Thoracic aorta (tissue), 2 donors: ENCODE measurements at places on chromosomes 11 and 22. TPM values are rescaled to one million over a fixed set of nuclear protein-coding genes. Genes with fewer than 3 reads are reported as not detected.

DNA sequence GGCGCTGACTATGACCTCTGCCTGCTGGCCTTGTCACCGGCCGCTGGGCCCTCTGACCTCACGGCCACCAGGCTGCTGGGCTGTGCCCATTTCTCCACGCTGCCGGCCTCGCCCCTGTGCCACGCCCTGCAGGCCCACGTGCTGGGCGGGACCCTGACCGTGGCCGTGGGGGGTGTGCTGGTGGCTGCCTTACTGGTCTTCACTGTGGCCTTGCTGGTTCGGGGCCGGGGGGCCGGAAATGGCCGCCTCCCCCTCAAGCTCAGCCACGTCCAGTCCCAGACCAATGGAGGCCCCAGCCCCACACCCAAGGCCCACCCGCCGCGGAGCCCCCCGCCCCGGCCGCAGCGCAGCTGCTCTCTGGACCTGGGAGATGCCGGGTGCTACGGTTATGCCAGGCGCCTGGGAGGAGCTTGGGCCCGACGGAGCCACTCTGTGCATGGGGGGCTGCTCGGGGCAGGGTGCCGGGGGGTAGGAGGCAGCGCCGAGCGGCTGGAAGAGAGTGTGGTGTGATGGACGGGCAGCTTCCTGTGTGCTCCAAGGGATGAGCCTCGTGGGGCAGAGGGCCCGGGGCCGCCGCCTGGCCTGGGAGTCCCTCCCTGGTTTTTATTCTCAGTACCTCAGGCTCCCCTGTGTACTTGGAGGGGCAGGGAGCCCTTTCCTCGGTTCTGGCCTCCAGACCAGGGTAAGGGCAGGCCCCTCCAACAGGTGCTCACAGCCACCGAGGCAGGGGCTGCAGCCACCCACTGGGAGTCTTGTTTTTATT, 3.0 kb downstream of the LRFN4 start:
- no peak overlapping the region for H3K4me3 ChIP-seq
- no peaks in the 10 kb centered on the region for H3K36me3 ChIP-seq
- no peak overlapping the region for H3K27ac ChIP-seq

Gene PHLDA2
- 21.3 TPM for total RNA-seq

DNA sequence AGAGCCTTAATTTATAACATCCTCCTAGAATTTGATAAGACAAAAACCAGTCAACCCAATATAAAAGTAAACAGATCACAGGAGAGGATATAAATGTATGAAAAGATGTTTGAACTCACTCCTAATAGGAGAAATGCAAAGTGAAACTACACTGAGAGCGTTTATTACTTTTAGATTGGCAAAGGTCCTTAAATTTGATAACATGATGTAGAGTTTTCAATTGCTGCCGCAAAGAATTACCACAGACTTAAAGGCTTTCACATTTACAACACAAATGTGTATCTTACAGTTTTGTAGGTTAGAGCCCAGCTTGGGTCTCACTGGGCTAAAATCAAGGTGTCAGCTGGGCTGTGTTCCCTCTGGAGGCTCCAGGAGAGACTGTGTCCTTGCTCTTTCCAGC, 9.1 kb upstream of the POU2AF2 start:
- H3K27ac ChIP-seq, result no peak overlapping the region
- no peaks in the 10 kb centered on the region for H3K4me1 ChIP-seq
- no peaks in the 10 kb centered on the region for H3K27me3 ChIP-seq

DNA sequence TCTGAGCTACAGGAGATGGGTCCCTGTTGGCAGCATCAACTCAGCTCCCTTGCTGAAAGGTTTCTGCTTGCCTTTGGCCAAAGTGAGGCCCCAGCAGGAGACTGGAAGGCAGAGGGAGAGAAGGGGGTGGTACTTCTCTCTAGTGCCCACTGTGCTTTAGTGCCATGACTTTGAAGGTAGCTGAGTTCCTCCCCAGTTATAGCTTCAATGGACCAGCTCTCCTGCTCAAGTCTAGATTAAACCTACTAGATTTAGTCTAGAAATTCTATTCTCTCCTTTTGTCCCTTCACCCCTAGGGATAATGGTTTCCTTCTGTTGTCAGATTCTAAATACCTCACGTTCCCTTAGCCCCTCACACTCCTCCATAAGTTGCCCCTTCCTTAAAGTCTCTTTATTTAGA, 119.2 kb downstream of the TIMP3 start:
- H3K4me1 ChIP-seq, result peaks cover 8% of the 10 kb centered on the region
- no peak overlapping the region for H3K4me3 ChIP-seq
- H3K36me3 ChIP-seq, result no peaks in the 10 kb centered on the region
- DNase-seq, result no peak

- no peak overlapping the region for H3K4me3 ChIP-seq
- H3K27ac ChIP-seq, result no peak overlapping the region
- H3K27me3 ChIP-seq, result no peaks in the 10 kb centered on the region
- no peak for DNase-seq
- H3K36me3 ChIP-seq, result no peaks in the 10 kb centered on the region
These were observed 52.7 kb downstream of the PHF21B start for GRCh38 chr22:44956840-44957767.

DNA sequence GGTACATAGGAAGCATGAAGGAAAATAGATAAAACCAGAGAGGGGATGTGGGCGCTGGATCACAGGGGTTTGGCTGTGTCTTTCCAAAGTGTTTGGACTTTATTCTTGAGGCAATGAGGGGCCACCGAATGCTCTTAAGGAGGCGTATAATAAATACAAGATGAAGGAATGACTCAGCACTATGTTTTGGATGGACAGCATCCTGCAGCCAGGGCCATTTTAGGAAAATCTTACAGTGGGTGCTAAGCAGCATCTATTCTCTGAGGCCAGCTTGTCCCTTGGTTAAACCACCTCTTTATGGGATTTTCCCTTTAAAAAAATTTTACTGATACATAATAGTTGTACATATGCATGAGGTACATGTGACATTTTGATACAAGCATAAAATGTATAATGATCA, 4.3 kb upstream of the LDHA start:
- H3K4me1 ChIP-seq, result peaks cover 20% of the 10 kb centered on the region
- no peaks in the 10 kb centered on the region for H3K36me3 ChIP-seq
- H3K4me3 ChIP-seq, result no peak overlapping the region
- DNase-seq, result no peak
- H3K27ac ChIP-seq, result no peak overlapping the region
- no peaks in the 10 kb centered on the region for H3K27me3 ChIP-seq

GRCh38 chr11:103055221-103055890, 36.6 kb downstream of the DCUN1D5 start:
- H3K4me3 ChIP-seq, result no peak overlapping the region
- no peak for DNase-seq
- no peaks in the 10 kb centered on the region for H3K27me3 ChIP-seq
- no peak overlapping the region for H3K27ac ChIP-seq
- no peaks in the 10 kb centered on the region for H3K4me1 ChIP-seq

- no peak overlapping the region for H3K27ac ChIP-seq
- H3K4me1 ChIP-seq, result no peaks in the 10 kb centered on the region
- no peak overlapping the region for H3K4me3 ChIP-seq
- peaks cover 53% of the 10 kb centered on the region for H3K36me3 ChIP-seq
- H3K27me3 ChIP-seq, result no peaks in the 10 kb centered on the region
- DNase-seq, result no peak
These were observed 20.9 kb downstream of the RCOR2 start for GRCh38 chr11:63896071-63896470.

- no peak overlapping the region for H3K27ac ChIP-seq
- no peaks in the 10 kb centered on the region for H3K36me3 ChIP-seq
- H3K4me3 ChIP-seq, result no peak overlapping the region
- H3K4me1 ChIP-seq, result peaks cover 4% of the 10 kb centered on the region
These were observed 118.6 kb downstream of the ARHGAP42 start for GRCh38 chr11:100805506-100806199.

DNA sequence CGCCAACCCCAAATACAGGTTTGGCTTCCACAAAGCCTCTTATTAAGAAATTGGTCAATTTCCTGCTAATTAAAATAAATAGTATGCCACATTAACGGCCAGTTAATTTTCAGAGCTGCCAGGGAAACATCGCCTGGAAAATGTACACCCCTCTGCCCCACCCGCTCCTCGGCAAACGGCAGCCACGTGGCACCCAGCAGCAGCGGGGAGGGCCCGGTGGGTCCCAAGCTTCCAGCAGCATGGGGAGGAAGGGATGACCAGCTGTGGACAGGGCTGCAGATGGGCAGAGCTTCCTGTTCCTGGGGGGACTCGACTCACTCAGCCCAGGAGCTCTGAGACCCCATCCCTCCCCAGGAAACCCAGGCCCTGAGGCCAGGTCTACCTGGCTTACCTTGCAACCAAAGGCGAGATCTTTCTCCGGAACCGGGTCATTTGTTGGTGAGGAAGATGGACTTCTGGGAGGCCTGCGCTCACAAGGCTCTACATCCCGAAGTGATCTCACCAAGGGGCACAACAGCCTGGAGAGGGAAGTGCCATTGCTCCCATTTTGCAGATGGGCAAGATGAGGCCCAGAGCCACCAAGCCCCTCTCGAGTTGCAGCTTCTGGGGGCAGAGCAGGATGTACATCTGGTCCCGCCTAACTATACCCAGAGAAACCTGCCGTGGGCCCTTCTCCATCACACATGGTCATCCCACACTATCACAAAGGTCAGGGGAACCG, 68.3 kb downstream of the IGLL1 start:
- no peak overlapping the region for H3K4me3 ChIP-seq
- H3K27me3 ChIP-seq, result no peaks in the 10 kb centered on the region
- H3K27ac ChIP-seq, result no peak overlapping the region
- no peaks in the 10 kb centered on the region for H3K4me1 ChIP-seq
- no peak for DNase-seq

- no peaks in the 10 kb centered on the region for H3K27me3 ChIP-seq
- DNase-seq, result no peak
- peaks cover 9% of the 10 kb centered on the region for H3K4me1 ChIP-seq
- H3K4me3 ChIP-seq, result no peak overlapping the region
These were observed 79.2 kb downstream of the DHCR7 start for GRCh38 chr11:71368966-71369365.

Gene CD3E
- 1.1 TPM for total RNA-seq

GRCh38 chr11:15750535-15751308, 605.6 kb downstream of the SOX6 start:
- no peak overlapping the region for H3K4me3 ChIP-seq
- H3K27me3 ChIP-seq, result no peaks in the 10 kb centered on the region
- H3K36me3 ChIP-seq, result no peaks in the 10 kb centered on the region
- H3K4me1 ChIP-seq, result no peaks in the 10 kb centered on the region

Gene BRMS1
- total RNA-seq, result 35.0 TPM

DNA sequence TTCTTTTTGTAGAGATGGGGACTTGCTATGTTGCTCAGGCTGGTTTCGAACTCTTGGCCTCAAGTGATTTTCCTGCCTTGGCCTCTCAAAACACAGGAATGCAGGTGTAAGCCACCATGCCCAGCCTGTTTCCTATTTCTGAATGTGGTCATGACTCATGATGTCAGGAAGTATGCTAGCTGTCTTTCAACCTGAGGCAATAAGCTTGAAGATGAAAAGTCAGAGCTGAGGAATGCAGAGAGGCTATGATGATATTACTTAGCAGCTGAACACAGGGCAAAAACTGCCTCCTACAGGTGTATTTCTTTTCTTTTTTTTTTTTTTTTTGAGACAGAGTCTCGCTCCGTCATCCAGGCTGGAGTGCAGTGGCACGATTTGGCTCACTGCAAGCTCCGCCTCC, 9.0 kb upstream of the NUCB2 start:
- DNase-seq, result no peak
- H3K36me3 ChIP-seq, result no peaks in the 10 kb centered on the region
- no peak overlapping the region for H3K4me3 ChIP-seq

GRCh38 chr11:612961-613300, 2.8 kb downstream of the IRF7 start:
- H3K27ac ChIP-seq, result peak overlapping the region; percentile 50
- no peak for DNase-seq
- peaks cover 14% of the 10 kb centered on the region for H3K4me1 ChIP-seq
- no peaks in the 10 kb centered on the region for H3K27me3 ChIP-seq
- H3K4me3 ChIP-seq, result no peak overlapping the region

DNA sequence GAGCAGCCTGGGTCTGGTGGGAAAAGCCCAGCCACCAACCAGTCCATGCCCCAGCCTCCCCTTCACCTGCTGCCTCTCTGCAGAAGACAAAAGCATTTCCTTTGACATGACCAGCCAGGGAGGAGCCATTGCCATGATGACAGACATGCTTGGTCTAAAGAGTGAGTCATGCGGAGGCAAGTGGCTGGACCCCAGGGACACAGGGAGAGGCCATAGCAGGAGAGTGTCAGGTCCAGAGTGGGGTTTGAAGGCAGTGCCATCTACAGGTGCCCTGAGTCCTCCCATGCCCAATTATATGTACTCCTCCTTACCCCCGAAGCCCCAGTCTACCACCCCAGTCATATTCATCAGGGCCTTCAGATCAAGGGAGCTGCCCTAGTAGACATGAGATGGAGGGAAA, 67.4 kb downstream of the SCN3B start:
- no peaks in the 10 kb centered on the region for H3K4me1 ChIP-seq
- no peak for DNase-seq
- H3K4me3 ChIP-seq, result no peak overlapping the region

- H3K27me3 ChIP-seq, result no peaks in the 10 kb centered on the region
- H3K4me3 ChIP-seq, result no peak overlapping the region
- peaks cover 10% of the 10 kb centered on the region for H3K4me1 ChIP-seq
- DNase-seq, result no peak
- H3K36me3 ChIP-seq, result no peaks in the 10 kb centered on the region
These were observed 194.7 kb upstream of the E2F8 start for GRCh38 chr11:19435306-19435989.

DNA sequence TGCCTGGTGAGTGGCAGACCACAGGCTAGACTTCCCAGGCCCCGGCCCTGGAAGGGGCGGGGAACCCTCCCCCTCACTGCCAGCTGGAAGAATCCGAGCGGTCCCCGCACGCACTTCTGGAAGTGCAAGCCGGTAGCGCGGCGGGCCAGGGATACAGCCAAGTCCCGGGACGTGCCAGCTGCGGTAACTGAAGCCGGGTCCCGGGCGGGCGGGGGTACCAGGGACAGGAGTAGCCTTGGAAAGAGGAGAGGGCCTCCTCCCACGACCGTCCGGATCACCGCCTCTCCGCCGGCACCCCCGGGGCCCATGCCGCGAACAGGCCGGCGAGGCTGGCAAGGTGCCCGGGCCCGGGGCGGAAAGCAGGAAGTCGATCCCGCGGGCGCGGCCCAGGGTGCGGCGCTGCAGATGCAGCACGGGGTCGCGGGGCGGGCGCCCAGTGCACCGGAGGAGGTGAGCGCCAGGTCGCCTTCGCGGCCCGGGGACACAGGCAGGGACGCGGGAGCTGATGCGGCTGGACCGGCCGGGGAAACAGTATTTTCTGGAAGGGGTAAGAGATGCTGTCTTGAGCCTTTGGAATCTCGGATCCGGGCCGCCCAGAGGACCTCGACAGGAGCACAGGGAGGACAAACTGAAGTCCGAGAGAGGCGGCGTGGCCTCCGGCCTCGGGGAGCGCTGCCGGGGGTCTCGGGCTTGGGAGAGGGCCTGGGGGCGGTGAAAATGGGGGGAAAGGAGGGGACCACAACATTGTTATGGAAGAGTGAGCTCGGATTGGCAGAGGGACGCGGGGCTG, 783 bp upstream of the SLC35C1 start:
- peak overlapping the region; percentile 82 for H3K27ac ChIP-seq
- H3K4me3 ChIP-seq, result peak overlapping the region; percentile 99
- DNase-seq, result peak; percentile 21
- peaks cover 38% of the 10 kb centered on the region for H3K4me1 ChIP-seq
- no peaks in the 10 kb centered on the region for H3K36me3 ChIP-seq
- no peaks in the 10 kb centered on the region for H3K27me3 ChIP-seq
